ENCODE measurements at places on chromosomes 12 and 14. TPM values are rescaled to one million over a fixed set of nuclear protein-coding genes. Genes with fewer than 3 reads are reported as not detected.

Gene AQP2
- polyA plus RNA-seq = not detected

Gene CLEC4C
- polyA plus RNA-seq = not detected

Gene KLHDC1
- polyA plus RNA-seq = 3.2 TPM

Gene KRT3
- not detected for polyA plus RNA-seq

Gene FGD4
- polyA plus RNA-seq = 3.8 TPM

Gene DIO2
- polyA plus RNA-seq = not detected

Gene GLT1D1
- 14.6 TPM for polyA plus RNA-seq

Gene A2ML1
- polyA plus RNA-seq = 0.03 TPM

Gene TMEM263
- 21.4 TPM for polyA plus RNA-seq

Gene KRT82
- polyA plus RNA-seq = not detected

Gene PRB2
- polyA plus RNA-seq = not detected

Gene ACTN1
- polyA plus RNA-seq = 36.2 TPM

Gene TAS2R46
- polyA plus RNA-seq = 0.35 TPM

Gene OR4M1
- polyA plus RNA-seq = not detected

Gene DLK1
- polyA plus RNA-seq = 0.42 TPM

Gene INHBE
- polyA plus RNA-seq = 137 TPM

Gene PLEKHD1
- polyA plus RNA-seq = 0.06 TPM

Gene KRT80
- 0.12 TPM for polyA plus RNA-seq

Gene PYGL
- 70.9 TPM for polyA plus RNA-seq

Gene VAMP1
- polyA plus RNA-seq = 2.4 TPM

Gene SPPL3
- 9.5 TPM for polyA plus RNA-seq

Gene PDE3A
- polyA plus RNA-seq = 0.75 TPM

Gene NANOG
- polyA plus RNA-seq = not detected

Gene DHH
- polyA plus RNA-seq = not detected

Gene PROX2
- 0.06 TPM for polyA plus RNA-seq

Gene HCAR2
- 0.08 TPM for polyA plus RNA-seq

Gene ATXN7L3B
- 9.7 TPM for polyA plus RNA-seq

Gene DAO
- polyA plus RNA-seq = 51.4 TPM

Gene EIF2S1
- 72.2 TPM for polyA plus RNA-seq

Gene SLC25A47
- 128 TPM for polyA plus RNA-seq

Gene TMEM132D
- 0.08 TPM for polyA plus RNA-seq

Gene INSM2
- polyA plus RNA-seq = not detected

Gene B4GALNT3
- polyA plus RNA-seq = 0.14 TPM

Gene ZDHHC17
- polyA plus RNA-seq = 7.1 TPM

Gene PMCH
- not detected for polyA plus RNA-seq

Gene PLA2G1B
- polyA plus RNA-seq = 0.39 TPM

Gene POTEM
- polyA plus RNA-seq = not detected

Gene MYBPC1
- not detected for polyA plus RNA-seq

Gene PGF
- polyA plus RNA-seq = 0.90 TPM

Gene BATF
- polyA plus RNA-seq = 0.77 TPM

Measured in liver (tissue), 10 donors.